ENCODE measurements at places on chromosomes 5 and 9. TPM values are rescaled to one million over a fixed set of nuclear protein-coding genes. Genes with fewer than 3 reads are reported as not detected.
A peak's percentile ranks its signal among the peaks of the same experiment; 100 is the strongest.

DNA sequence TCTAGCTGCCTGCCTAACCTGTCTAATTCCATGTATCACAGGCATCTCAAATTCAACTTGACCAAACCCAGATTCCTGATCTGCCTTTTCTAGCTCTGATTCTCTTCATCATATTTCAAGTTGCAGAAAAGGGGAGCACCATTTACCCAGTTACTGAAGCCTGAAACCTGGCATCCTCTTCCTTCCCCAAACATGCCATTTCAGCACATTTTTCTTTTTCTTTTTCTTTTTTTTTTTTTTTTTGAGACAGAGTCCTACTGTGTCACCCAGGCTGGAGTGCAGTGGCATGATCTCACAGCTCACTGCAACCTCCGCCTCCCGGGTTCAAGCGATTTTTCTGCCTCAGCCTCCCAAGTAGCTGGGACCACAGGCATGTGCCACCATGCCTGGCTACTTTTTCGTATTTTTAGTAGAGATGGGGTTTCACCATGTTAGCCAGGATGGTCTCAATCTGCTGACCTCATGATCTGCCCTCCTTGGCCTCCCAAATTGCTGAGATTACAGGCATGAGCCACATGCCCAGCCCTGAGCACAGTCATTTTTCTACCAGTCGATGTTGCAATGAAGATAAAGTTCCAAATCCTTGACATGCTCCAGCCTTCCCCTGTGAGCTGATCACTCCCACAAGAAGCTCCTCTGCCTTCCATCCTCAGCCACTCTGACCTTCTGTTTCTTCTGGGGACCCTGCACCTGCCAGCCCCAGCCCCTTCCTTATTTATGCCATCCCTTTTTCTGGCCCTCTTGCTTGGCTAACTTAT lies 32.2 kb downstream of the ACER2 start:
- no peak for DNase-seq

GRCh38 chr9:68585034-68585761 lies 44.5 kb upstream of the TMEM252 start:
- no peak for DNase-seq

DNA sequence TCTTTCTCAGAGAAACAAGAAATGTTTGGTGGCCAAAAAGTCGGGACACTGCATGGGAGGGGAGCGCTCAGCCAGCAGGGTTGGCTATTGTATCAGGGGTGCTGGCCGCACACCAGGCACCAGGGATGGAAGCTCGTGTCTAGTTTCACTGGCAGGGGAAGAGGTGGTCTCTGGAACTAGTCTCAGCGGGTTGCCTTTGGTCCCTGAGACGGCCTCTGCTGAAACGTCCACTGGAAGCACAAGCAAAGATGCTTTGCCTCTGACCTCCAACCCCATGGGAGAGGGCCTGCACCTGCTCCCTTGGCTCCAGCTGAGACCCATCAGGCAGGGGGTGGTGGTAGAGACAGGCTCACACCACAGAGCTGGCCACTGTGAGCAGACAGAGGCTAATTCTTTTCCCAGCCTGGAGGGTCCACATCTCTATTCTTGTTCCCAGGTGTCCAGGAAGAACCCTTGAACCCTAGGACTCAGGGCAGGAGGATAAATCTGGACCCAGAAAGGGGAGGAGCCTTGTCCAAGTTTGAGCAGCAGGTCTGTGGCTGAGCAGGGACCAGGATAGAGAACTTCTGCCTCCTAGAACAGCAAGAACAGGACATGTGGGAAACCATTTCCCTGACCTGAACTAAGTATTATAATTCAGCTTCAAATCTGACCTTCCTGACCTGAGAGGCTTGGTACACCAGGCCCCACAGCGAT lies 102.6 kb downstream of the RGS3 start:
- DNase-seq = no peak

Gene PRLR
- total RNA-seq = not detected

- peak; percentile 89 for DNase-seq
Measured at GRCh38 chr9:128127568-128127989, at the start of gene PTGES2. TSS of gene PTGES2 (minus strand) at chr9:128127729. CDS start at chr9:128127717, 12 bp downstream.

DNA sequence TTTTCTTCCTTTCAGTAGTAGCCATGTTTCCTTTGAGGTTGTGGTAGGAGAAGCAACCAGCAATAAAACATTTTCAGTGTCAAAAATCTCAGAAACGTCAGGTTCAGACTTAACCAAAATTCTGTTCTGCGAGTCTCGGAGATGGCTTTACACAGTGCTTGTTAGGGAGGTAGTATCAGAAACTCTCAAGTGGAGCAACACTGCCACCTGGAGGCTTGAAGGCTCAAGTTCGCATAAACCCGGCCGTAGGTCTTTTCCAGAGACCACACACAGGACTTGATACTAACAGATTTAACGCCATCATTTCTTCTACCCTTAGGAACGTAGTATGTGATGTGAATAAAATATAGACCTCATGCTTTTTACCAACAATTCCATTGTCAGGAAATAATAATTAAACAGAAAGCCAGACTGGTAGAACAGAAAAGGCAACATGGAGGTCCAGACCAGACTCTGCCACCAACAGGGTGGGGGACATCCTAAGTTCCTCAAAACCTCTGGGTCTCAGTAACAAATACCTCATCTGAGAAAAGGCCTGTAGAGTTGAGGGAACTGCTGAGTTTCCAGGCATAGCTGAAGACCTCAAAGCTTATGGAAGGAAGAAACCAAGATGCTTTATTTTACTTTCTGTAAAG lies 8.5 kb downstream of the PTGER4 start:
- DNase-seq = peak; percentile 78

Gene PCAT7
- total RNA-seq = not detected

GRCh38 chr5:43141211-43141610 lies 20.5 kb downstream of the ZNF131 start:
- DNase-seq = no peak

GRCh38 chr5:160618286-160618685 lies 196.6 kb downstream of the PTTG1 start:
- no peak for DNase-seq

DNA sequence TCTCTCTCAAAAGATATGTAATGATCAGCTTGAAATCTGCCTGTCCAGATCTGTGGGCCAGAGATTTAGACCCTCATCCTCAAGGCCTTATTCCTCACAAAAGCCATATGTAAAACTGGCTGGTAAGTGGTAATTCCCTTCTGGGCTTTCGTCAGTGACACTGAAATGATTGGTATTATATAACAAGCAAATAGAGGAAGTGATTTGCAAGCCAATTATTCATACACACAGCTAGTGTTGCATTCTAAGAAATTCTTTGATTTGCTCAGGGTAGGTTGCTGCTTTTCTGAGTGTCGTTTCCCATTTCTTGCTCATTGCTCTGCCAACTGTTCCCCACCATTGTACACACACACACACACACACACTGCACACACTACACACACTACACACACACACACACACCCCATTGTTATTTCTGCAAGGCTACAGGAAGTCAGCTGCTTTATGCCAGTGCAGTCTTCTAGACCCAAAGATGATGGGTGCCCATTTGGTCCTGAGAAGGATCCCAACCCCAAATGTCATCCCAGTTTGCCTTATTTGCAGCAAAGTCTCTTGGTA lies 76.8 kb downstream of the PRLR start:
- DNase-seq = no peak

DNA sequence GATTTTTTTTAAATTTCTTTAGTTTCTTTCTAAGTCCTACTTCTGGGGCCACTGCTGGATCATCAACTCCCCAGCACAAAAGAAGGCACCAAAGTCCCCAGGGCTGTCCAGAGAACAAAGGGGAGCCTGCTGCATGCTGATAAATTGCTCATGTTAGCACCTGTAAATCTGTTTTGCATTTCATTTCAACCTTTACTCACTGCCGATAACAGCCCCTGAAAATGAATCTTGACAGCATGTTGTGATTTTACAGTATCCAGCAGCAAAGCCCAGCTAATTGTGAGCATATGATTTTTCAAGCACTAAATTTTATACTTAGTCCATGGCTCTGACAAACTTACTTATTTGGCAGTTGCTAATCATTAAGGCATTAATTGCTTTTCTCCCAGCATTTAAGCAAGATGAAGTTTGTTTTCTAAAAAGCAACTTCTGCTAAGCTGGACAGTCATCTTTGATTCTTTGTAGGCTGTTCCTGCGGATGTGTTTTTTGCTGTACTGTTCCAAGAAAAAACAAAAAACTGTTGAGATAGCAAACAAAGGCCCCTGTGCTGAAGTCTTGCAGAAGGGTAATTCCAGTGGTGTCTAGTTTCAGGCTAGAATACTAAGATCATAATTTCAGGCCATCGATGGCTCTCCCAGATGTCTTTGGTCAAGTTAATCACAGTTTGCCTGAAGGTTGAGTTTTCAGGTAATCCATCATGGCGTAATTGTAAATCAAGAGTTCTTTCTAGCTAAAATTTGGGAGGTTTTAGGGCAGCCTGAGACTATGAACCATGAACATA lies 73.1 kb upstream of the GAS1 start:
- no peak for DNase-seq

DNA sequence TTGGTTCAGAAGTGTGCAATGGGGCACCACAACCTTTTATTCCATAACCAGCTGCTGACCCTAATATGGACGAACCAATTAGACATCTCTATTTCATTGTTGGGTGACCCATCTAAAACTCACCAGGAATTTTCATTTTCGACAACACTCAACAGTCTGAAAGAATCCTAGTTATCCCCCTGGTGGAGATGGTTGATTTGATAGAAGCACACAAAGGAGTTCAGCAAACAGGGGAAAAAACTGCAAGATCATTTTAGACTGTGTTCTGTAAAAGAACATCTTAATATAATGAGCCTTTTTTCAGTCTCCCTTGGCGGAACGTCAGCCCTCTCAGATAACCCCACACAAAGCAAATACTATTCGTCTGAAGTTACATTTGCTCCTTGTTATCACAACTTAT lies 367.4 kb downstream of the KIAA0825 start:
- no peak for DNase-seq

- DNase-seq = peak; percentile 2
Measured at GRCh38 chr9:111630182-111630963, 761 bp upstream of the DNAJC25 start.

DNA sequence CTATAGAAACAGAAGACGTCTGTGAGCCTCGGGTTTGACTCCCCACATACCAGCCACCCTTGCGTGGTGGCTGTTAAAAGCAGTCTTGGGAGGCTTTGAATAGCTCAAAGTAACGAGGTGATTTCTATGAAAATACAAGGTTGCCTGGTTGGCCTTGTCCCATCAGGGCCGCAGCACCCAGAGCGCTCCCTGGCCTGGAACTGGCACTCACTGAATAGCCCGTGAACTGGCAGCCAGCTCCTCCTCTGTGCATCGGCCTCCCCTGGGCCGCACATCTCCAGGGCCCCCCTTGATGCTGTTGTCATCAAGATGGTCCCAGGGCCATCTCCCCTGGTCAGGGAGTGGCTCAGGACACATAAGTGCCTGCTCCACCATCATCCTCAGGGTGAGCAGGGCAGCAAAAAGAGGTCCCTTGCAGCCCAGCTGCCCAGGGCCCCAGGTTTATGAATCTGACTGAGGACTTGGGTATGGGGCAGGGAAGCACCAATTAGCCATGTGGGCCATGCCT lies 144.6 kb upstream of the PPP1R26 start:
- DNase-seq = no peak

Gene IL13
- total RNA-seq = 0.44 TPM

Gene PRRC2B
- total RNA-seq = 128 TPM

- peak; percentile 18 for DNase-seq
Measured at GRCh38 chr9:115000217-115000639, 69.8 kb upstream of the TNFSF8 start.

GRCh38 chr9:23492126-23493002 lies 333.7 kb downstream of the ELAVL2 start:
- no peak for DNase-seq

- DNase-seq = no peak
Measured at GRCh38 chr9:72276429-72276828, 88.6 kb downstream of the ZFAND5 start.

DNA sequence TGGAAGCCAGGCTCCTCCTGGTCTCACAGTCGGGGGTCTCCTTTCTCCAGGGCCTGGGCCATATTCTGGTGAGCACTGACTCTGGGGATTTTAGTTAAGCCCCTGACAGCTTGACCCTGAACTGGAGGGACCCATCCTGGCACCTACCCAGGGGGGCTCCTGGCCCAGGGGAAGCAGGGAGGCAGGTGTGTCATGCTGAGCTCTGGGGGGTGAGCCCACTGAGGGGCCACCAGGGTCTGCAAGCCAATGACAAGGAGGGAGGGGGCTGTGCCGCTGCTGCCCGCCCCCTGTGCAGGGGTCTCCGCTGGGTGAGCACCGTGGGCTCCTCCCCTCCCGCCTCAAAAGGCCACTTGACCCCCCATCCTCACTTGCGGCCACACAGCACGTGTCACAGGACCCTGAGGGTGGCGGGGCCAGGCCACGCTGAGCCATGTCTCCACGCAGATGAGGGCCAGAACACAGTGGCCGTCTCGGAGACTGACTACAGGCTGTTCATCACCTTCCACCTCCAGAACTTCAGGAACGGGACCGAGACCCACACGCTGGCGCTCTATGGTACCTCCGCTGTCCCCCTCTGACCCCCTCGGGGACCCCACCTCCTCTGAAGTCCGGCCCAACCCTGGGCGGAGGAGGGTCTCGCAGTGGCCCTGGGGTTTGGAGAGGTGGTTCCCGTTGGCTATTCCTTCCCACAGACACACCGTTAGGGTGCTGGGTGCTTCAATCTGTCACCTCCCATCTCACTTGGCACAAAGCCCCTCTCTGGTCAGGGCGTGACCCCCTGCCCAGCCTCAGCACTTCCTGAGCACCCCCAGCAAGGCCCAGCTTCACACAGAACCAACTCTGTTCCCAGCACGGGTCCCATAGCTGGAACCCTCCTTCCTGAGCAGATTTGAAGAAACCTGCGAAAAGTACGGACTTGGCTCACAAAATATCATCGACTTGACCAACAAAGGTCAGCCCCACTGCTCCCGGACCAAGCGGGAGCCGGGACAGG lies 2.0 kb downstream of the LCN9 start:
- DNase-seq = no peak

Gene CEL
- 2.8 TPM for total RNA-seq

- no peak for DNase-seq
Measured at GRCh38 chr5:151254556-151254955, 1.6 kb downstream of the GM2A start.

Gene TRAF1
- total RNA-seq = 169 TPM

- DNase-seq = no peak
Measured at GRCh38 chr9:124939944-124940343, 939 bp downstream of the GOLGA1 start.

GRCh38 chr9:4145482-4145881 lies 154.4 kb downstream of the GLIS3 start:
- no peak for DNase-seq

Gene ZBTB43
- total RNA-seq = 21.6 TPM

Gene MARCHF11
- total RNA-seq = not detected

- no peak for DNase-seq
Measured at GRCh38 chr9:87102126-87102525, 154.8 kb upstream of the GAS1 start.

GRCh38 chr5:73902327-73903051 lies 276.5 kb downstream of the ARHGEF28 start:
- no peak for DNase-seq

Gene AK8
- 0.36 TPM for total RNA-seq
